ENCODE measurements at places on chromosomes 11 and 22.

GRCh38 chr22:25472382-25472781, 92.1 kb upstream of the GRK3 start:
- DNase-seq = no peak
- H3K27me3 ChIP-seq = no peaks in the 10 kb centered on the region
- H3K4me1 ChIP-seq = peaks cover 3% of the 10 kb centered on the region

- no peaks in the 10 kb centered on the region for H3K36me3 ChIP-seq
- peak overlapping the region; percentile 15 for H3K4me3 ChIP-seq
- no peaks in the 10 kb centered on the region for H3K27me3 ChIP-seq
- no peak overlapping the region for H3K27ac ChIP-seq
Measured at GRCh38 chr11:65646958-65647701, 9.2 kb downstream of the SIPA1 start.

GRCh38 chr11:2550606-2550970, 105.8 kb downstream of the KCNQ1 start:
- H3K27ac ChIP-seq = no peak overlapping the region
- no peaks in the 10 kb centered on the region for H3K36me3 ChIP-seq
- no peak for DNase-seq
- no peak overlapping the region for H3K4me3 ChIP-seq
- H3K27me3 ChIP-seq = peaks cover 20% of the 10 kb centered on the region

GRCh38 chr22:17868771-17869170, 94.5 kb upstream of the BID start:
- no peaks in the 10 kb centered on the region for H3K27me3 ChIP-seq
- H3K36me3 ChIP-seq = peaks cover 52% of the 10 kb centered on the region
- no peak overlapping the region for H3K27ac ChIP-seq
- H3K4me1 ChIP-seq = peaks cover 15% of the 10 kb centered on the region
- no peak for DNase-seq

GRCh38 chr11:20368438-20368837, 4.9 kb downstream of the HTATIP2 start:
- no peak overlapping the region for H3K27ac ChIP-seq
- H3K27me3 ChIP-seq = peaks cover 12% of the 10 kb centered on the region
- peak; percentile 12 for DNase-seq
- H3K4me3 ChIP-seq = no peak overlapping the region
- H3K36me3 ChIP-seq = no peaks in the 10 kb centered on the region
- H3K4me1 ChIP-seq = peaks cover 14% of the 10 kb centered on the region

- H3K27me3 ChIP-seq = no peaks in the 10 kb centered on the region
- no peak overlapping the region for H3K4me3 ChIP-seq
- DNase-seq = peak; percentile 91
Measured at GRCh38 chr11:72308226-72309073, 64.5 kb upstream of the PHOX2A start.

- peaks cover 11% of the 10 kb centered on the region for H3K36me3 ChIP-seq
- H3K27me3 ChIP-seq = no peaks in the 10 kb centered on the region
- peak; percentile 13 for DNase-seq
- no peak overlapping the region for H3K27ac ChIP-seq
- H3K4me3 ChIP-seq = no peak overlapping the region
Measured at GRCh38 chr11:74257959-74258553, 53.4 kb downstream of the P4HA3 start.

- DNase-seq = no peak
- no peaks in the 10 kb centered on the region for H3K27me3 ChIP-seq
- H3K27ac ChIP-seq = no peak overlapping the region
- no peaks in the 10 kb centered on the region for H3K4me1 ChIP-seq
- H3K36me3 ChIP-seq = no peaks in the 10 kb centered on the region
Measured at GRCh38 chr22:47780281-47780875, 1017.9 kb downstream of the TBC1D22A start.

- no peak overlapping the region for H3K4me3 ChIP-seq
- no peak for DNase-seq
- no peaks in the 10 kb centered on the region for H3K36me3 ChIP-seq
- peaks cover 70% of the 10 kb centered on the region for H3K27me3 ChIP-seq
- no peaks in the 10 kb centered on the region for H3K4me1 ChIP-seq
- H3K27ac ChIP-seq = no peak overlapping the region
Measured at GRCh38 chr22:22137891-22138290, 106.7 kb upstream of the VPREB1 start.

- peaks cover 59% of the 10 kb centered on the region for H3K4me1 ChIP-seq
- H3K27me3 ChIP-seq = no peaks in the 10 kb centered on the region
- no peak for DNase-seq
- no peaks in the 10 kb centered on the region for H3K36me3 ChIP-seq
Measured at GRCh38 chr11:102147632-102148031, 37.4 kb downstream of the YAP1 start.

DNA sequence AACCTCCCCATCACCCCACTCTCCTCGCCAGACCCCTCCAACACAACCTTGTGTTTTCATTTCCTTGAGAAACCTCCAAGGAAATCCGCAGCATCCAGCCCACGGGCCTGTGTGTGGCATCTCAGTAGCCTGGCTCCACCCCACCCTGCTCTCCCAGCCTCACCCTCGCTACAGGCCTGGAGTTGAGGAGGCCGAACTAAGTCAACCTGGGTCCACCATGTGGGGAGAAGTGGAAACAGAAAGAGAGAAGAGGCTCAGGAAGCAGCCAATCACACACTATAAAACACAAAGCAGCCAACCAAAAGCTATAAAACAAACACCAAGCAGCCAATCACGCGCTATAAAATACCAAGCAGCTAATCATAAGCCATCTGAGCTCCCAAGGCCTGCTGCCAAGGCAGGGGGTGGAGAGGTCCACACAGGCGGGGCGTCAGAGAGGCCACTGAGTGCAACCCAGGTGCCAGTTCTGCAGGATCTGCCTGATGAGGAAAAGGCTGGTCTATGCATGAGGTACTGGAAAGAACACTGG, 72.0 kb downstream of the MICAL3 start:
- DNase-seq = no peak
- no peak overlapping the region for H3K4me3 ChIP-seq
- no peaks in the 10 kb centered on the region for H3K36me3 ChIP-seq
- H3K4me1 ChIP-seq = peaks cover 25% of the 10 kb centered on the region
- no peaks in the 10 kb centered on the region for H3K27me3 ChIP-seq

DNA sequence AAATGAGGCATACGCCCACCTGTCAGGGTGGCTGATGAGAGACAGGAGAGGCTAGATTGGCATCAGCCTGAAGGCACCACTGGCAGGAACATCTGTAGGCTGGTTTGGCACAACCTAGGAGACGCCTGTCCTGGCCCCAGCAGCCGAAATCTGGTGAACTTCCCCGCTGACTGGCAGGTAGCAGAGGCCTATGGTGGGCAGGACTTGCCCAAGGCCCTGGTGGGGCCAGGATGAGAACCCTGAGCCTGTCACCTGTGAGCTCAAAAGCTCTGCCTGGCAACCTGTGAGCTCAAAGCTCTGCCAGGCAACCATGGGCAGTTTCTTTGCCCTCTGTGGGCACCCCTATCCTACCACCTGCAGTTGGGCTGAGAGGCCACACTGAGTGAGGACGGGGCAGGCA, 2.5 kb downstream of the DERL3 start:
- H3K27ac ChIP-seq = peak overlapping the region; percentile 80
- H3K4me3 ChIP-seq = no peak overlapping the region
- DNase-seq = no peak

DNA sequence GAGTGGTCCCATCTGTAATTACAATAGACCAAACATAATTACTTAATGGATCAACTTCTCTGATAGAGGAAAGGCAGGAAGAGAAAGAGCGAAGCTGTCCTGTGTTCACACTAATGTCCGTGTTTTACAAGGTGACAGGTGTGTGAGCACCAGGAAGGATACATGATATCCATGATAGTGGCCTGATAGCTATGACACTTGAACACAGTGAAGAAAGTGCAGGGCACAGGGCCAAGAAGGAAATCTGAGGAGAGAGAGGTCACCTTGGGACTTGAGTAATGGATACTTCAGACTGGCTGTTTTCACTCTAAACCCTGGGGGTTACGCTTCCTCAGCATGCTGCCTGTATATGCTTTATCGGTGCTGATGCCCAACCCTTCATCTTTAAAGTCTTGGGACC, 29.4 kb downstream of the TUB start:
- H3K27ac ChIP-seq = no peak overlapping the region
- no peak overlapping the region for H3K4me3 ChIP-seq
- peaks cover 5% of the 10 kb centered on the region for H3K4me1 ChIP-seq
- no peaks in the 10 kb centered on the region for H3K36me3 ChIP-seq

- no peaks in the 10 kb centered on the region for H3K36me3 ChIP-seq
- no peak overlapping the region for H3K4me3 ChIP-seq
- no peak overlapping the region for H3K27ac ChIP-seq
- no peaks in the 10 kb centered on the region for H3K27me3 ChIP-seq
- H3K4me1 ChIP-seq = no peaks in the 10 kb centered on the region
- DNase-seq = no peak
Measured at GRCh38 chr22:44172370-44173108, 8.2 kb upstream of the PARVG start.

- peak; percentile 59 for DNase-seq
- H3K4me3 ChIP-seq = no peak overlapping the region
- no peaks in the 10 kb centered on the region for H3K36me3 ChIP-seq
- H3K4me1 ChIP-seq = no peaks in the 10 kb centered on the region
Measured at GRCh38 chr11:107468596-107468995, 11.0 kb upstream of the CWF19L2 start.

- no peaks in the 10 kb centered on the region for H3K36me3 ChIP-seq
- no peaks in the 10 kb centered on the region for H3K27me3 ChIP-seq
- no peak overlapping the region for H3K27ac ChIP-seq
- no peak for DNase-seq
Measured at GRCh38 chr11:111776398-111777093, 10.4 kb upstream of the PPP2R1B start.

DNA sequence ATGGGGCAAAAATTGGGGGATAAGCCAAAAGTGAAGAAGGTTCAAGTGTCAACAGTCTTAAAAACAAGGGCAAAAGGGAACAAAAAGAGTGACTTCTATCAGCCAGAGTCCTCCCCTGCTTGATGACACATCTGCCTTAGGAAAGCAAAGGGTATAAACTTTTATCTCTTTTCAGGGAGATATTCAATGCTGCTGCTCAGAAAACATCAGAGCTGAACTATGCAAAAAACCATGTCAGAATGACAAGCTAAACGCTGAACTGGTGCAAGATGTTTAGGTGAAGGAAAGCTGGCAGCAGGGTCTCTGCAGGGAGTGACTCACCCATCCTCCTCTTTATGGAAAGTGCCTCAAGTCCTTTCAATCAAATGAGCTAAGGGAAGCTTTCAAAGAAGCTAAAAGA, 24.7 kb downstream of the ALG9 start:
- peak; percentile 75 for DNase-seq
- peaks cover 10% of the 10 kb centered on the region for H3K4me1 ChIP-seq
- no peak overlapping the region for H3K4me3 ChIP-seq

GRCh38 chr11:111476366-111476765, 35.8 kb downstream of the BTG4 start:
- H3K27me3 ChIP-seq = no peaks in the 10 kb centered on the region
- H3K27ac ChIP-seq = no peak overlapping the region
- no peak overlapping the region for H3K4me3 ChIP-seq
- H3K36me3 ChIP-seq = no peaks in the 10 kb centered on the region
- no peak for DNase-seq

DNA sequence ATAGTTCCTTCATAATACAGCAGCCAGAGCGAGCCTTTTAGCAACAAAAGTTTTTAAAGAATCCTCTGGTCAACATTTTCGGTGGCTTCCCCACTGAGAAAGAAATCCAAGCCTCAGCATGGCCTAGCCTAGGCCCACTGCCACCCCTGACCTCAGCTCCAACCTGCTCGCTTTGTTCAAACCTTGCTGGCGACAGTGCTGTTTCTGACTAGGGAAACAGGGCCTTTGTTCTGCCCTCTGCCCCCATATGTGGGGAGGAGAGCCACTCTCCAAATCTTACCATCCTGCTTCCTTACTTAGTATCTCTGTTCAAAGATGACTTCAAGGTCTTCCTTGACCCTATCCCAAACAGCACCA, 95.8 kb downstream of the CCDC83 start:
- no peak for DNase-seq
- H3K4me3 ChIP-seq = no peak overlapping the region
- no peaks in the 10 kb centered on the region for H3K36me3 ChIP-seq
- H3K4me1 ChIP-seq = peaks cover 15% of the 10 kb centered on the region

- no peak for DNase-seq
- no peaks in the 10 kb centered on the region for H3K36me3 ChIP-seq
- no peak overlapping the region for H3K27ac ChIP-seq
Measured at GRCh38 chr22:30304495-30305244, 15.4 kb upstream of the CASTOR1 start.

GRCh38 chr22:18056161-18056666, 21.6 kb upstream of the PEX26 start:
- no peak for DNase-seq
- no peak overlapping the region for H3K27ac ChIP-seq
- no peaks in the 10 kb centered on the region for H3K27me3 ChIP-seq
- H3K36me3 ChIP-seq = no peaks in the 10 kb centered on the region
- no peak overlapping the region for H3K4me3 ChIP-seq

DNA sequence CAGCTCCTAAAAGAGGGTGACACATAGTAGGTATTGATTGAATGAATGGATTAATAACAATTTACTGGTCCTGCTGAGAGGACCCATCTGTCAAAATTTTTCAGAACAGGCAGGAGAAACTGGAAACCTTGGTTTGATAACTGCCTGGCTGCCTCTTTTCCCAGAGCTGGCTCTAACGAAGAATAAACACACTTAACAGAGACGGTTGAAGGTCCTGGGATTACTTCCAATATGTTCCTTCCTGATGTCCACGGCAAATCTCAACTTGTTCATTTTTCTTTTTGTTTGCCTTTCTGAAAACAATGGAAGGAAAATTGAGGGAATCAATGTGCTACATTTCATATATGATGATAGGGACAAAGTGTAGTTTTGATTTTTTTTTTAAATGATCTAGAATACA, 76.5 kb upstream of the SYT13 start:
- H3K27me3 ChIP-seq = peaks cover 22% of the 10 kb centered on the region
- H3K4me1 ChIP-seq = peaks cover 10% of the 10 kb centered on the region
- no peak for DNase-seq

DNA sequence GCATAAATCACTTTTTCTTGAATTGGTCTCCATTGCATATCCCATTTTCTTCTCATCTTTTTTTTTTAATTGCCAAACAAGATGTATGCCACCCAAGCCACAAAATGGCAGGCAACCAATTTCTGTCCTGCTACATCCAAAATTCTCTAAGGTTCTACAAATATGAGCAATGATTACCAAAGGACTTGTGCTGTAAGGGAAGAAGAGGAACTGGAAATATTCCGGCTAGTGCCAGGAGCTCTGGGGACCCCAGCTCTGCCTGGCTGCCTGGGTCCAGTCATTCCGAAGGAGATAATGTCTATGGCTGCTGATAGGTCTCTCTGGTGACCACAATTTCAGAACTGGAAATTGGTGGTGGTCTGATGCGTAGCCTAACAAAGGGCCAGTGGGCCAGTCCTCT, 17.1 kb upstream of the SNX32 start:
- no peak for DNase-seq
- H3K36me3 ChIP-seq = no peaks in the 10 kb centered on the region
- no peak overlapping the region for H3K4me3 ChIP-seq
- no peak overlapping the region for H3K27ac ChIP-seq
- H3K4me1 ChIP-seq = peaks cover 3% of the 10 kb centered on the region
- H3K27me3 ChIP-seq = no peaks in the 10 kb centered on the region

DNA sequence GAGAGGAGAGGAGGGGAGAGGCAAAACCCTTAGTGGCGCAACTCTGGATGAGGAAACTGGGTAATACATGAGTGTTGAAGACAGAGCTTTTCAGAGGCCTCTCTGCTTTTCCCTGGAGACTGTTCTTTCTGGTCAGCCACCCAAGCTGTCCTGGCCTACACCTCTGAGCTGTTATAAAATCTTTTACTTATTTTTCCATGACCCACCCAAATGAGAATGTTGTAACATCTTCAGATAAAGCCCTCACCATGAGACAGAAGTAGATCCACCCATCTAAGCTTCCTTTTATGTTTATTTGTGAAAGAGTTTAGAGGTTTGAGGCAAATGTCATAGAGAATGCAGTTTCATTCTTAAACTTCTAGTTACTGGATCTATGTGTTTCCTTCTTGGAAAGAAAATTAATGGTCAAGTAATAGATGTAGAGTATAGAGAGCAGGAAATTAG, 20.3 kb upstream of the APLP2 start:
- no peaks in the 10 kb centered on the region for H3K36me3 ChIP-seq
- DNase-seq = peak; percentile 25
- H3K27ac ChIP-seq = no peak overlapping the region

Measured in cardiac muscle cell (in vitro differentiated cells and primary cell).